ENCODE measurements at places on chromosomes 5 and 9.

DNA sequence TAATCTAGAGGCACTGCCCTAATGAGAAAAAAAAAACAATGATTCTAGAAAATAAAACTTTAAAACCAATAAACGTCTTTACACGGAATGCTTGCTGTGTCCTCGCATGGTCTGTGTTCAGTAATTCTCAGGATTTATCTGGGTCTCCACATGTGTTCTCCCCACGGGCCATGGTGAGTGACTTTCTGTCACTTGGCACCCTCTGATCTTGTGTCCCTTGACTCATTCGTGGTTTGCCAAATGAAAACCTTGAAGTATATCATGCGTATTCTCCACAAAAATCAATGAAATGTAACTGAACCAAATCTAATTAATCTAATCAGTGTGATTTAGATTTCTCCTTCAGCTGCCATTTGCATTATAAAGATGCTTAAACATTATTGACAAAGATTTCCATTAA lies 48.0 kb downstream of the UBE2QL1 start:
- no peak for DNase-seq

GRCh38 chr5:118249386-118249785 lies 739.0 kb downstream of the DTWD2 start:
- no peak for DNase-seq

DNA sequence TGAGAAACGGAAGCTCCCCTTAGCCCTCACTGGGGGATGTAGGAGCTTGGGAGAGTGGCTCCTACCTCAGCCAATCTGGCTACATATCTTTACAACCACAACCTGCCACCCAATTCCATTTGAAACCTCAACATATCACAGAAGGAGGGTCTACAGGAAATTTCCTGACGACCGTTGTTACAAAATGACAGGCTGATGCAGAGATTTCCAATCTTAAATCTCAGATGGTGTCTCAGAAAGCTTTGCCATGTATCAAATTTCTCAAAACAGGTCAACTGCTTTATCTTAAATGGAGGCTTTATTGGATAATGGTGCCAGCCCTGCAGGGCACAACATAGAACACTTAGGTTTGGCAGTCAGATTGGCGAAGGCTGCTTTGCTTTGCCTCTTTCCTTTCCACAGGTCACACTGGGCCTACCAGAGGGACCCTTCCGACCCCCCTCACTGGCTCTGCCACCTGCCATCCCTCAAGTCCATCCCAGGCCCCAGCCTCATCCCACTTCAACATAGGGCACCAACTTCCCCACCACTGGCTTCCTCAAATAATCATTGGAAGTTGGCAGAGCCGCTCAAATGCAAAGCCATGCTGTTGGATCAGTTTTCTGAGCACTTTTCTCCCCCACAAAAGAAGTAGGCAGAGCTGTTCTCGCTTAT lies 11.1 kb upstream of the SPATA31E1 start:
- no peak for DNase-seq

DNA sequence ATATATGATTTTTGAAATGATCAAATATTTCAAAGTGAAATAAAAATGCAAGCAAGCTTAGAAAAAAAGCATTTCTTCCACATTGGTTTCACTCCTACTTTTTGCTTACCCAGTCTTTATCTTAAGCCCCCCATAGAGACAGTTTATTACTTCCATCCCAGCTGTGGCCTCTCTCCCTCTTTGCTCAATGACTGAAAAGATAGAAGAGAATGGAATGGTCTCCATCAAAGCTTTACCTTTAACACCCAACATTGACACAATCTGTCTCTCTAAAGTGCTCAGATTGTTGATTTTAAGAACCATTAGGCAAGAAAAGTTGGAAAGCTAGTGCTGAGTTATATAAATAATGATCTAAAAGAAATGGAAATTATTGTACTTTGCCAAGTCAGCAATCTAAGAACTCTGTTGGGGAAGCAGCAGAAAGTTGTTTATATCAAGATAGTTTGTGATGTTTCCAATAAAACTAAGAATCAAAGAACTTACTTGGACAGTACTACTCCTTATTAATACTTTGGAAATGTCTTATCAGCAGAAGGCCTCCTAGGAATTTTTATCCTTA lies 277.5 kb upstream of the NREP start:
- no peak for DNase-seq

- no peak for DNase-seq
These were observed 2.3 kb downstream of the KLF9 start for GRCh38 chr9:70411930-70412831.

DNA sequence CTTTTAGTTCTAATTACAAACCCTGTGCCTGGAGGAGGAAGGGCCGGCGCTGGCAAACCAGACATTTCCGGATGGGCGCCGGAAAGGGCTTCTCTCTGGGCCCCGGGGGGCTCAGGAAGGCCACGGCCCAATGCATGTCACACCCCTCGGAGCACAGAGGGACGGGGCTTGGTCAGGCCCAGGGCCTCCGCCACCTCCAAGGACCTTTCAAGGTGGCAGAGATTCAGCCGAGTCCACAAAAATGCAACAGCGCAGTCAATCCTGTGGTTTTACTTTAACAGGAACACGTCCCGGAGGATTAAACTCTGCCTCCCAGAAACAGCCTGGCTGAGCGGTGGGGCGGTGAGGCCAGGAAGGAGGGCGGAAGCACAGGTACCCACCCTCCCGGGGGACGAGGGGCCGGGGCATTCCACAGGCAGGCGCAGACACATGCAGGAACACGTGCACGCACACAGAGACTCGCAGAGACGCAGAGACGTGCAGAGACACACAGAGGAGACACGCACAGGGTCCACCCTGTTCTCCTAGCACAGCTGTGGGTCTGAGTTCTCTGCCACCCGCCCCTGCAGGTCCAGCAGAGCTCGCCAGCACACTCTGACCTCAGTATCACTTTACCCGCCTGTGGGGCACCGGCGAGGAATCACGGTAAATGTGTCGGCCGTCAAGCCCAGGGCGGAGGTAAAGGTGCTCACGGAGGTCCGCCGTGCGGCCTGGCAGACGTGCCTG lies 23.0 kb downstream of the SLC9A3 start:
- DNase-seq: no peak

GRCh38 chr9:93467462-93467861 lies 14.1 kb upstream of the FAM120AOS start:
- DNase-seq: no peak

DNA sequence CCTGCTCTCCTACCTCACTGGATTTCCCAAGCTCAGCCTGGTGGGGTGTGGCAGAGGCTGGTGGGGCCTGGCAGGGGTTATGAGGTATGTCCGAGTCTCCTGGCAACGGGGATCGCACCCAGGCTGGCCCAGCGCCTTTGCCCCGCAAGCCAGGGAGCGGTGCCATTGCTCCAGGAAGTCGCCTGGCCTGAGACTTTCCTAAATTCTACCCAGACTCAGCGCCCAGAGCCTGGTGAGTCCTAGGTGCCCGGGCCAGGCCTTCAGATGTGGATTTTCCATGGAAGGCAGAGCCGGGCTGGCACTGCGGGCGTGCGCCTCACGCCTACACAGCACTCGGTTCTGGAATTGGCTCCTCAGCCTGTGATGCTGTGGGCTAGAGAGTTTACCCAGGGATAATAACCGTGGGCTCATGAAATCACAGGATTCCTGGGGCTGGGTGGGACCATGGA lies 155.4 kb upstream of the COL5A1 start:
- no peak for DNase-seq

GRCh38 chr5:32255540-32255900 lies 57.2 kb downstream of the MTMR12 start:
- DNase-seq: no peak

DNA sequence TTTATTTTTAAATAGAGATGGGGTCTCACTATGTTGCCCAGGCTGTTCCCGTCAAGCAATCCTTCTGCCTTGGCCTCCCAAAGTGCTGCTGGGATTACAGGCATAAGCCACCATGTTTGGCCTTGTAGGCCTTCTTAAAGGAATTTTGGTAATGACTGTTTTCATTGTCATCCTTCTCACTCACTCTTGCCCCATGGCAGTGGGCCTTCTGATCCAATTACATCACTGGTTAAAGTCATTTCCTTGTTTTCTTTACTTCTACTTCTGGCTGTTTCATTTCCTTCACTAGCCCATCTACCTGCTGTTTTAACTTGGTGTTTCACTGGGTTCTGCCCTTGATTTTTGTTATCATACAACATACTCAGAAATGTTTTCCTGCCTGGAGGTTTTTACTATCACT lies 20.1 kb upstream of the NIM1K start:
- DNase-seq: no peak

GRCh38 chr9:70056211-70056944 lies 12.7 kb downstream of the MAMDC2 start:
- DNase-seq: no peak

DNA sequence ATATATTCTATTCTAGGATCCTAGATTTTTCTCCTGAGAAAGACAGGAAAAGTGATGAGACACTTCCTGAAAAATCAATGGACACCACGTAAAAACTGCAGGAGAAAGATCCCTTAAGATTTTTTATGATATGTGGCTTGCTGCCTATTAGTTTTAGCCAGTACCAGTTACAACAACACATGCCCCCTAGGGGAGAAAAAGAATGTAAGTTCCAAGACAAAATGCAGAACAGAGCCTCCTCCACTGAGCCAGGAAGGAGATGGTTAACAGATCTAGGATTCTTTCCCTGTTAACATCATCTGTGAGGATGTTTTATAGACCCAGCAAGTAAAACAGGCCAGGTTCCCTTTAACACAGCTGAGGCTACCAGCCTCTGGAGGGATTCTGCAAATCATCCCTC lies 574.7 kb downstream of the TLE4 start:
- no peak for DNase-seq

GRCh38 chr5:120509053-120509452 lies 45.0 kb downstream of the PRR16 start:
- no peak for DNase-seq

- DNase-seq: no peak
These were observed 242.9 kb upstream of the TRPM3 start for GRCh38 chr9:71364186-71364955.

GRCh38 chr5:172792701-172793570 lies 21.9 kb upstream of the DUSP1 start:
- DNase-seq: no peak

- no peak for DNase-seq
These were observed 218.6 kb downstream of the ESM1 start for GRCh38 chr5:54766748-54767147.

GRCh38 chr5:2747363-2748162 lies 3.9 kb downstream of the IRX2 start:
- no peak for DNase-seq

DNA sequence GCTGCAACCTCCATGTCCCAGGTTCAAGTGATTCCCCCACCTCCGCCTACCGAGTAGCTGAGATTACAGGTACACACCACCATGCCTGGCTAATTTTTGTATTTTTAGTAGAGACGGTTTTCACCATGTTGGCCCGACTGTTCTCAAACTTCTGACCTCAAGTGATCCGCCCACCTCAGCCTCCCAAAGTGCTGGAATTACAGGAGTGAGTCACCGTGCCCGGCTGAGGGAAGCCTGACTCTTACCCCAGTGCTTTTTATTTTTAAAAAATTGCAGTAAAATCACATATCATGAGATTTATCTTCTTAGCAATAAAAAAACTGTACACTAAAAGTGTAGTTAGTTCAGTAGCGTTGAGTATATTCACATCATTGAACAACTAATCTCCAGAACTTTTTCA lies 105.3 kb downstream of the SLIT3 start:
- DNase-seq: no peak

DNA sequence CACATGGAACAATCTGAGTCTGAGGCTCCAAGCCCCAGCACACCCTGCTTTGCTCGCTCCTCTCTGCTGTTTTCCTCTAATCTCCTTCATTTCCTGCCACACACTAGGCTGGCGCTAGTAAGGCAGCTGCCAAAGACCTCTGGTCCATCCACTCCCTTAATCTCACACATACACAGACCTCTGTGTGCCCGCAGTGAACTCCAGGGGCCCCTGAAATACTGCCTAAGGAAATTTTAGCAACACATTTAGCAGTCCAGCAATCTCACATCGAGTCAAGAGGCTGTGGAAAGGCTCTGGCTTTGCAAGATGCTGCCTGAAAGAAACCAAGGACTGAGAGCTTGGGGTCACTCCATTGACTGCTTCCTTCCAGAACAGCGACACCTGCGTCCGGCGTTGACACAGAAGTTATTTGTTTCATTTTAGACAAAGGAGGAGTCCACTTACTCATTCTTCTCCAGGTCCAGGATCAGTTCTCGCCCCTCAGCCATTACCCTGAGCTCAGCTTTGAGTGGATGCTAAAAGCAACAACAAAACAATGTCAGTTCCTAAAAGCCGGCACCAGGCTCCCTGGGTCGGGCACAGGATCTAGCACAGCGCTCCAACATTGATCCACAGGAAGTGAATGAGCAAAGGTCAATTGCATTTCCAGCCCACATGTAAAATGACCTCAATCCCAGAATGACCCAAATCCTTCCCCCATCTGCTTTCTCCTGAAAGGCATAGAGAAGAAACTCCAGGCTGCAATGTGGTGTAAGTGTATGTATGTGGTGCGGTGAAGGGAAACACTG lies 11.5 kb downstream of the ADAM19 start:
- no peak for DNase-seq

DNA sequence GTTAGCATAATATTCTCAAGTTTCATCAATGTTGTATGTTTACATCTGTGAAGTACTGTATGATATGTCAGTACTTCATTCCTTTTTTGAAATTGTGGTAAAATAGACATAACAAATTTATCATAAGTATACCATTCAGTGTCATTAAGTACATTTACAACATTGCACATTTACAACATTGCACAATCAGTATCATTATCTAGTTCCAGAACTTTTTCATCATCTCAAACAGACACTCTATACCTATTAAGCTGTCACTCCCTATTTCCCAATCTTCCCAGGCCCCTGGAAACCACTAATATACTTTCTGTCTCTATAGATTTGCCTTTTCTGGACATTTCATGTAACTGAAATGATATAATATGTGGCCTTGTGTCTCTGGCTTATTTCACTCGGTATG lies 75.1 kb upstream of the ATG10 start:
- no peak for DNase-seq

DNA sequence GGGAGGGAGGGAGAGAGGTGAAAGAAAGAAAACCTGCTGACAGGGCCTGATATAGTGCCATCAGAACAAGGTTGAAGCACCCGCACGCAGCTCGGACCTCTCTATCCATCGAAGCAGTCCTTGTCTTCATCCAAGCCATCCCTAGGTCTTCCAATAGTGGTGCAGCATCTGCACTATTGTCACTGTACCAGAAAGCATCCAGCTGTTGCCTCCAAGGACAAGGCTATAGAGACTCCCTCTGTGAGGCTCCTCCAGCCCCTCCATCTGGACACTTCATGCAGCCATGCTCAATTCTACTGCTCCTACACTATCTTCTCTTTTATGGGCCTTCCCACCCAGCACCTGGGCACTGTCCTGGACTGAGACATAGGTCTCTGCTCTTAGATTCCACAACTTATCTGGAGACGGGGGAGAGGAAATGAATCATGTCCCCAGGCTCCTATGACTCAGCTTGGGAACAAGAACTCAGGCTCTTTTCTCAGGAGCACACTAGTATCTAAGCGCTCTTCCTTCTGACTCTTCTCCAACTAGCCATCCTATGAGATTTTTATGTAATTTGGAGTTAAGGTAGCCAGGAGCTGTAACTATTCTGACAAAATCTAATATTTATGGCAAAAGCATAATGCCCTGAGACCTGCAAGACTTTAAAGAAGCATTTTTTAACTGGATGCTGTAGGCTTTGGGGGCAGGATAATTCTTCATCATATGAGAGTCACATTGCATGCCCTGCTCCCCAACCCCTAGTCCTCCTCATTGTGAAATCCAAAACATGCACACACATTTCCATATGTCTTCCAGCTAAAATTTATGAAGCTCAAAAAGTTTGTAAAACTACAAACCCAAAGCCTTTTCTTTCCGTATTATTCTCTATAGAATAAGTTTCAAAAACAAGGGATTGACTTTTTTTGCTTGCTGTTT lies 446.8 kb downstream of the CCDC171 start:
- no peak for DNase-seq

GRCh38 chr5:147303251-147303650 lies 68.4 kb downstream of the STK32A start:
- DNase-seq: no peak

- DNase-seq: no peak
These were observed 21.3 kb upstream of the NCS1 start for GRCh38 chr9:130150779-130151382.

All from stimulated activated CD8-positive, alpha-beta memory T cell treated with anti-CD3 and anti-CD28 coated beads, Interleukin-7, amount 100 ng/mL, for 1 hour (primary cell).